ENCODE measurements at places on chromosomes 12 and 14.
A peak's percentile ranks its signal among the peaks of the same experiment; 100 is the strongest.

GRCh38 chr12:93086288-93086727 is 157.2 kb upstream of the EEA1 start:
- DNase-seq = no peak

DNA sequence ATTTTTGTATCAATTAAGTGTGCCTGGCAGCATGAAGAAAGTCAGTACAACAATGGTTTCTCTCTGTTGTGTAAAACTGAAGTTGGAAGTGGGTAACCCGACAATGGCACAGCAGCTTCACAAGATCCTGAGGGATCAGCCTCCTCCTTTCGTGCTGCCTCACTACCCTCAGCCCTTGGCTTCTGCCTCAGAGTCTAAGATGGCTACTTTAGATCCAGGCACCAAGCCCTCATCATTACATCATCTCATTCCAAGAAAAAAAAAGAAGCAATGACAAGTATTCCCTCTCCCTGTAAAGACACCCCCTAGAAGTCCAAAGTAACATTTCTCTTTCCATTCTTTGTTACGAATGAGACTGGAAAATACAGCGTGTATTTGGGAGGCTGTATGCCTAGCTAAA is 92.6 kb downstream of the DNAI7 start:
- no peak for DNase-seq

DNA sequence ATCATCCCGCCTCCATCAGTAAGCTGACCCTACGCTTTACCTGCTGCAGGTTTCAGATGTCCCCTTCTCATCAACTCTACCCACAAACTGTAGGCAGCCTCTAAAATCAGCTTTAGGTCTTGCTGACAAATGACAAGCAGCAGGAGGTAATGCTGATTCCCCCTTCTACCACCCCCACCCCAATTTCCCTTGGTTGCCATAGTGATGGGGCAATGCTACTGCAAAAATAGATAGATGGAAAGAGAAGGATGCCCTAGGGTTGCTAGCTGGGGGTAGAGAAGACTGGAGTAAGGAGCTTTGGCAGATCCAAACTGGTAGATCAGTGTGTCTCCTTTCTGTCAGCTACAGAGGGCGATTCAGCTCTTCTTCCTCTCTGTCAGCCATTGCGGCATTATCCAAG is 19.8 kb upstream of the PDE1B start:
- DNase-seq = no peak

DNA sequence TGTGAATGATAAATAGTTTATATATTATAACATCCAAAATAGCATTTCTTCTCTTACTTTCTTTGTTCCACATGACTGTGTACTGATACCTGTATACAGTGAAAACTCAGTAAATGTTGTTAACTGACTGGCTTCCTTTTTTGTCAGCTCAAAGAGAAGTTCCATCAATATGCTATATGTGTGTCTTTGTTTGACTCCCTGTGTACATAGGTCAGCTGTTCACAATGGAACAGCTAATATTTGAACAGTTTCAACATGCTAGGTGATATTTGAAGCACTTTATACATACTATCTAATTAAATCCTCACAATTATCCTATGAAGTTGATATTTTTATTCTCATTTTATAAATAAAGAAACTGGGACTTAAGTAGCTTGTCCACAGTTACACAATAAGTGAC is 15.3 kb upstream of the KICS2 start:
- DNase-seq = no peak

GRCh38 chr14:31127690-31128089 is 79.9 kb downstream of the HECTD1 start:
- DNase-seq = no peak

DNA sequence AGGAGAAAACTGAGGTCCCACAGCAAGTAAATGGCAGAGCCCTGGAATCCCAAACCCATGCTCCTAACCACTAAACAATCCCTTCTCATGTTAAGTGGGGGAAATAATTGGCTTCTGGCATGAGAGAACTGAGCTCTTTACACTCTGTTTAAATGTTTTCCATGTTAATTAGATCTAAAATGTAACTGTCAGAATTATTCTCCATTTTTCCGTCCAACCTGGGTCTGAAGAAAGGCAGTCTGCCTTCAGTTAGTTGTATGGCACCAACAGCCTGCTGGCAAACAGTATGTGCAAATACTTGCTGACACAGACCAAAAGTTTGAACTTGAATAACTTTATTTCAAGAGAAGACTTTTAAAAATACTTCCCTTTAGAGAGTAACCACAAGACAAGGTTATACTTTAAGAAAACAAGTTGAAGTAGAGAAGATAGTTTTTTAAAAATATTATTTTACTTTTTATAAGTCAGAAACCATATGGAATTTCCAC is 59.7 kb downstream of the E2F7 start:
- DNase-seq = no peak

- DNase-seq = no peak
Observed at GRCh38 chr12:19665121-19665900, 226.0 kb downstream of the AEBP2 start.

DNA sequence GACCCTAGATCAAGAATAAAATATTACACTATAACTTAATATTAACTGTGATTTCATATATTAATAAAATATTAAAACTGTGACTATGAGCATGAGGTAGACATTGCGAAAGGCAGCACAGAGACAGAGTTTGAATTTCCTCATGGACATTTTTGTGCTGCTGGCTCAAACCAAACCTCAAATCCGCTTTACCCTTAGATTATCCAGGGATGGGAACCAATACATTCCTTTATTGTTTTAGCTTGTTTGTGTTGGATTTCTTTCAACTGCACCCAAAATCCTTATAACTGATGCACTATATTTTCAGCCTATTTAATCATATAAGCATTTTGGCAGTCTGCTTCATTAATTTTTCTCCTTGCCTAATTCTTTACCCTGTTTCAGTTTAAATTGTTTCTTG is 436.7 kb downstream of the ATP23 start:
- DNase-seq = peak; percentile 33

DNA sequence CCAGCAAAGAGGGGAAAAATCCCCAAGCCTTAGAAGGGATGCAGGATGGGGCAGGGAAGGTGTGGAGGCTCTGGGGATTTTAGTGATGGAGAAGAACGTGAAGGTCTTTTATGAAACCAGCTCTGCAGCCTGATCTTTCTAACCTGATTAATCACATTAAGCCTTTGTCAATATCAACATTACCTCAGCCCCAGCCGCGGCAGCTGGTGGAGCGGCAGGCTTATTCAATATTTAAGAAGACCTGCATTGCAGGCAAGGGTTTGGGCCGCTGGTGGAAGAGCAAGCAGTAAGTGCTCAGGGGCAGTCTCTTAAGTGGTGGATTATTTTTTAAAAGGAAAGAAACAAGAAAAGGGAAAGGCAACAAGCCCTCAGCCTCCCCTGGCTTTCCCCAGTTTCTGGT is 16.6 kb downstream of the RPH3A start:
- no peak for DNase-seq

DNA sequence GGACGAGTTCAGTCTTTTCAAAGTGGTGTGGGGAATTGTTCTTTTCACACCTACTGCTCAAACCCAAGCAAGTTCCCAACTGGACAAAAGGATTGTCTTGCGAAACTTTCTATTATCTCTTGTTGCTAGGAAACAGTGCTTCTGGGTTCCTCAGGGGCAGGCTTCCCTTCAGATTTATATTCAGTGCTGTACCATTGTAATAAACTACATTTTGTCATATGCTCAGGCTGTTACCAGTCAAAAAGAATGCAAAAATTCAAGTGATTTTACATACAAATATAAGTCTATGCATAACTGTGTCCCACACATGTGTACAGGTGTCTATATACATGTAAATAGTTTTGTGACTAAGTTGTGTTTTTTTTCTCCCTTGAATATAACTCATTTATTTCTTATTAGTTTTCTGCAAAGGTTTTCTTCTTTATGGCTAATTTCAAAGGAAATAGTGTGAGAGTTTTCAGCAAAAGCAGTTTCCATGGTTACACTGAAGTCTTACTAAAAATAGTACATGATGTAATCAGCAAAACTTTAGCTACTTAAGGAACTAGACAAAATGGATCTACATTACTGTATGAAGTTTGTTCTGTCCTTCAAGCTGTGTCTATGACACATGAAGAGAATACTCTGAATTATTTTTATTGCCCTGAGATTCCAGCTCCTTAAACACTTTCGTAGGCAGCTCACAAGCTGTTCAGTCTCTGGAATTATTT is 430.2 kb upstream of the TMPO start:
- no peak for DNase-seq

DNA sequence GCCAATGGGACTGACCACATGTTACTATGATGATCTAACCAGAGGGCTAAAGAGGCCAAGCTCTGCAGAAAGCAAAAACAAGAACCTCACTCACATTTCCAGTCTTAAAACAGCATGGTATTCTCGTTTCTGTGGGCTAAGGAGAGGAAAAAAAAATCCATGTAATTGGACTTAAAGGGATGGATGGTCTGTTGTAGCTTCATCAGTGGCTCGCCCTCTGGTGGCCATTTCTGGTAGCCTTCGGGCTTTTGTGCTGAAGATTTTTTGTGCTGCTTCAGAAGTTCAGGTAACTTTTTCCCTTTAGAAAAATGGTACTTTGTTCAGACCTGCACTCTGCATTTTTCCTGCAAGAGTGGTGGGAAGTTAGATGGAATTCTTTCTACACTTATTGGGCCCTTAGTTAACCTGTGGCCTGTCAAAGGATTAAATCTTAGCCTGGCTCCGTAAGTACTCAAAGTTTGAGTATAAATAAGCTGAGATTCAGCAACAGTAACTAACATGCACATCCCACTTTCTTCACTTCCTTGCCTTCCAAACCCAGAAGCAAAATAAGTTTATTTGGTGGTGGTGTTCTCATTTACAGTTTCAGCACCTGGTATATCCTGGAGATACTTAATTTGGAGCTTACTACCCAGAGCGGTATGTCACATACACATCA is 22.3 kb downstream of the DCAF4 start:
- DNase-seq = peak; percentile 63

- no peak for DNase-seq
Observed at GRCh38 chr14:100529561-100530031, 57.6 kb downstream of the BEGAIN start.

DNA sequence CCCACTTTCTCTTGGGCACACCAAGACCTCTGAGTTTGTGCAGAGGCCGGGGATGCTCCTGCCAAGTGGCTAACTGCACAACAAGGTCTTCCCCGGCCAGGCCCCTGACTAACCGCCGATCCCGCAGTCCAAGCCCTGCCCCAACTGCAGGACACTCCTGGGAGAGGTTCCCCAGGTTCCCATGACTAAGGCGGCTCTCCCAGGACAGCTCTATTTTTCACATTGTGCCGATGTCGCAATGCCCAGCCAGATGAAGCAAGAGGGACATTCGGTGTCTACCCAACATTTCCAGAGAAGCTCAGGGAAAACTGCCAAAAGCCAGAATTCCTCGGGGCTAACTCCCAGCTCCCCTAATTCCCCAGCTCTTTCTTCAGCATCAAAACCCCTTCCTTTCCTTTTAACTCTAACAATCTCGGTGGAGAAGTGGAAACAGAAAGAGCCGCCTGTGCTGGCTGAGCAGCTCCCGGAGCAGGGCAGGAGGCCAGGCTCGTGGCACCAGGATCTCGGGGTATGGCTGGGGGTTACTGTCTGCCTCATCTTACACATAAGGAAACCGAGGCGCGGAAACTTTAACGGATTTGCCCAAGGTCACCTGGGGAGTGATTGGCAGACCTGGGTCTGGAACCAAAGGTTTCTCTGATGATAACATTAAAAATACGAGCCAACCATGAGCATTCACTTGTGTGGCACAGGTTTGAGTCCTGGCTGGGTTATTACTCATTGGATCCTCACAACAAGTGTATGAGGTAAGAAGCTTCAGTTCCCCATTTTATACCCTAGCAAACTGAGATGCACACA is 318.2 kb downstream of the BCL11B start:
- DNase-seq = peak; percentile 82

DNA sequence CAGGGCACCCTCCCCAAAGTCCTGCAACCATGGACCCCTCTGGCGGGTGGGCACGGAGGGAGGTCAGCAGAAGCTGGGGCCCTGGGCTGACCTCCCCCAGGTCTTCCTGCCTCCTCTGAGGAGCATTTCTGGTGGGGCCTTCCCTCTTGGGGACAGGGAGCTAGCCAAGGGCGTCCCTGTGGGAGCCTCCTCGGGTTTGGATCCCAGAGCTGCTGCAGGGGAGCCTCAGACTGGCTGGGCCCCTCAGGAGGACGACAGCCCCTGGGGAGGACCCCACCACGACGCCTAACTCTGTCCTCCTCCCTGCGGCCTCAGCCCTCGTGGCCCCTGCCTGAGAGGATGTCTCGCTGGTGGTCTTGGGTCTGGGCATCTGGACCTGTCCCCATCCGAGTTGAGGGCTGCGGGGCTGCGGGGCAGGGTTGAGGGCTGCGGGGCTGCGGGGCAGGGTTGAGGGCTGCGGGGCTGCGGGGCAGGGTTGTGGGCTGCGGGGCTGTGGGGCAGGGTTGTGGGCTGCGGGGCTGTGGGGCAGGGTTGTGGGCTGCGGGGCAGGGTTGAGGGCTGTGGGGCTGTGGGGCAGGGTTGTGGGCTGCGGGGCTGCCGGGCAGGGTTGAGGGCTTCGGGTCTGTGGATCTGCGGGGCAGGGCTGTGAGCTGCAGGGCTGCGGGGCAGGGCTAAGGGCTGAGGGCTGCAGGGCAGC is 37.4 kb downstream of the FBRSL1 start:
- no peak for DNase-seq

DNA sequence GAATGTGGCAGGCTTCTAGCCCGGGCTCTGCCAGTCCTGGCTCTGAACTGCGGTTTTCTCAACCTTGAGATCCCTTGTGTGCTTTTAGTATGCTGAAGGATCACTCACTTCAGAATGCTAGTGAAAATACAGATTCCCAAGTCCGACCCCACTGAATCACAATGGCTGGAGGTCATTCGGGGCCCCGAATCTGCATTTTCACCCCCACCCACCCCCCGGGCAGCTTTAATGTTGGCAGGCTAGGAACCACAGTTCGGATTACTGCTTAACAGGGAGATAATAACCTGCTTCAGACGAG is 573 bp upstream of the SUSD6 start:
- peak; percentile 45 for DNase-seq

- DNase-seq = no peak
Observed at GRCh38 chr12:66984962-66985361, 284.2 kb upstream of the CAND1 start.

GRCh38 chr14:65704850-65705249 is 292.3 kb downstream of the FUT8 start:
- no peak for DNase-seq

- DNase-seq = no peak
Observed at GRCh38 chr14:76208340-76208739, 56.6 kb downstream of the GPATCH2L start.

DNA sequence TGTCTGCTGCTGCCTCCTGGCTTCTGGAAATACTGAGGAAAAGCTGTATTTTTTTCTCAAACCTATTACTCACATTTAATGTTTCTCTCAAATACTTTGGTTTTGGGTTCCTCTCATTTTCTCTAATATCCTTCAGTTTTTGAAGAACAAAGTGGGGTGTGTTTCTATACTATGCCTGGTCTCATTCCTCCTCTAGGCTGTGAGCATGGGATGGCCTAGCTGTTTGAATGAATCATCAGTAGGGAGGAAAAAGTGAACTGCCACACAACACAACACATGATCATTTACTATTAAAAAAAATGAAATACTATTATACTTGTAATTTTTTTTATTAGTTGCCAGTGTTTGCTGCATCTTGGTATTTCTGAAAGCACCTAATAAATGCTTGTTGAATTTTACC is 11.3 kb upstream of the SMCO3 start:
- DNase-seq = peak; percentile 14

Data from fibroblast of mammary gland (primary cell).